Effector memory CD8-positive, alpha-beta T cell (primary cell): ENCODE measurements at places on chromosomes 7 and 10.

DNA sequence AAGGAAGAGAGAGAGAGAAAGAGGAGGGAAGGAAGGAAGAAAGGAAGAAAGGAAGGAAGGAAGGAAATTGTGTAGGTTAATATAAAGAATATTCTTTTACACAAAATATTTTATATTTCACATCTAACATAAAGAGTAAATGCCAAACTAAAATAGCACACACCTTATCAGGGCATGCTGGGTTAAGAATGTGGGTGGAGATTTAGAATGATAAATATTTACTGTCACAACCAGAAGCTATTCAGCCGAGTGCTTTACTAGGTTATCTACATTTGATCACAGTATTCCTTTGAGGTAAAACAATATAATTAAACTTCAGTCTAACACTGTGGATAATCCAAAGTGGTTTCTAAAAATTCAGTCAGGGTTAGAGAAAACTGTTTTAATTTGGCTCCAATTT, 103.3 kb downstream of the SEMA3A start:
- no peak for DNase-seq

DNA sequence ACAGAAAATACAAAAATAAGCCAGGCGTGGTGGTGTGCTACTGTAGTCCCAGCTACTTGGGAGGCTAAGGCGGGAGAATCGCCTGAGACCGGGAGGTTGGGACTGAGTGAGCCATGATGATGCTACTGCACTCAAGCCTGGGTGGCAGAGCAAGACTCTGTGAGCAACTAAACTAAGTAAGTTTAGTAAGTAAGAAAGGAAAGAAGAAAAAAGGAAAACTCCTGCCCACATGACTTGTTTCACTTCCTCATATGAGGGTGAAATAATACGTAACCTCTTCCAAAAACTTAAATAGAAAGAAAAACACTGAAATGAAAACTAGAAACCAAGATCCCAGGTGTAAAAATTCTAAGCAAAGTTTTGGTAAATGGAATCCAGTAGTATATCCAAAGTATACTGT, 79.6 kb downstream of the LARP4B start:
- DNase-seq: no peak

DNA sequence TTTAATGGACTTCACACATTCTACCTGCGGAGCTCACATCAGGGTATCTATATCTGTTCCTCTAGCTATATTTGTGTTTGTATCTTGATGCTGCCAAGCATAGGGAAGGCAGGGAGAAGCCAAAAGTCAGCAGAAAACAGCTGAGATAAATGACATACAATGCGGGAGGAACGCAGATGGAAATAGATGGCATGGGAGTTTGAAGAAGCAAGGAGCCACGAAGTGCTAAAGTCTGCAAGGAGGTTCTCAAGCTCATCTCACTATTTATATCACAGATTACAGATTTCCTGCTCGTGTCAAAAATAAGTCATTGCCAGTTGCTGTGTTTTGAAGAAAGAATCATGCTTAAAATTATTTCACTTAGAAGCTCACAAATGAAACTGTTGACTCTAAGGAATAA, 180.5 kb downstream of the DPP6 start:
- no peak for DNase-seq

DNA sequence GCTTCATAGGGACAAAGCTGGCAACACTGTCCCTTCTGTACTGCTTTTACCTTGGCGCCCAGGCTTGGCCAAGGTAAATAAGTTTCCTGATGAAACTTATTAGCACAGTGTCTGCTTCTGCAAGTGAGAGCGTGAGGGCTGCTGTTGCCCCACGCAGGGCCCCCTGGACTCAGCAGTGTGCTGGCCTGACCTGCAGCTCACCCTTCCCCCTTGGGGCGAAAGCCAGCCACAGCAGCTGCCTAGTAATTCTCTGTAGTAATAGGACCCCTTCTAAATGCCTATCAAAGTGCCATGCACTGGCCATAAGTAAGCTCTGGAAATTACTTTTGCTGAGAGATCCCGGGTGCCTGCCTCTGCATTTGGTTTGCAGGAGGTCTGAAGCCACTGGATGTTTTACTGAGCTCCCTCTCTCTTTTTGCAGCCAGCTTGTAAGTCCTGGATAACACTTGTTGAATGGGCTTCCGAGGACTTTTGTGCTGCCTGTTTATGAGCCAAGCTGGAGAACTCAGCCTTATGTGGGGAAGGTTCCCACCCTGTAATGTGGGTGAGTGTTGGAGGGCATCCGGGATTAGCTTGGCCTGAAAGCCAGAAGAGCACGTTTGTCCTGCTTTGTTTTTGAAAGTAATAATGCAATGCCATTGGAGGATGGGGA, 293.9 kb downstream of the C7orf25 start:
- no peak for DNase-seq

GRCh38 chr7:12769444-12769843, 82.0 kb downstream of the ARL4A start:
- DNase-seq: no peak

- no peak for DNase-seq
Measured at GRCh38 chr10:35379226-35380137, 43.2 kb downstream of the CCNY start.

DNA sequence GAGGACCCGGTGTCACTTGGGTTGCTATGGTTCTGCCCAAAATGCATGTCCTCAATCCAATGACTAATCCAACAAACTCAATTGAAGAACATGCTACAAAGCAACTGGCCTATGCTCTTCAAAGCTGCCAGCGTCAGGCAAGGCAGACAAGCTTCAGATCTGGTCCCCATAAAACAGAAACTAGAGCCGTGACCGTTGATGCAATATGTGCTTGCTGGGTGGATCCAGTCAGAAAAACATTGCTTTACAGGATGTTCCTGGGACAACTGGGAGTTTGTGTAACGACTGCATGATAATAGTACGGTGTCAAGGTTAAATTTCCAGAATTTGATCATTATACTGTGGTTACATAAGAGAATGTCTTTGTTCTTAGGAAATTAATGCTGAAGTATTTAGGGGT, 120.7 kb upstream of the CTBP2 start:
- DNase-seq: no peak

DNA sequence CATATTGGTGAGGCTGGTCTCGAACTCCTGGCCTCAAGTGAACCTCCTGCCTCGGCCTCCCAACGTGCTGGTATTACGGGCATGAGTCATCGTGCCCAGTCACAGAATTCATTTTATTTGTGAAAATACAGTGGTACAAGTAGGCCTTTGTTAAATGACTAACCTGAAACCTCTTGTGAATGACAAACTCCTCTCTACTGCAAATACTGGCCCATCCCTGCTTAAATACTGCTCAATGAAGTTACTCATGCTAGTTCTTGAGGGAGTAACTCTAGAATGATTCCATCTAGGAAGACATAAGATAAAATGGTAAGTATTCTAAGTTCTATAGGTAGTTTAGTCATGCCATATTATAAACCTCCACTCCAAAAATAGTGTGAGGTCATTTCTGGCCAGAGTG, 80.7 kb downstream of the UBE2H start:
- no peak for DNase-seq

DNA sequence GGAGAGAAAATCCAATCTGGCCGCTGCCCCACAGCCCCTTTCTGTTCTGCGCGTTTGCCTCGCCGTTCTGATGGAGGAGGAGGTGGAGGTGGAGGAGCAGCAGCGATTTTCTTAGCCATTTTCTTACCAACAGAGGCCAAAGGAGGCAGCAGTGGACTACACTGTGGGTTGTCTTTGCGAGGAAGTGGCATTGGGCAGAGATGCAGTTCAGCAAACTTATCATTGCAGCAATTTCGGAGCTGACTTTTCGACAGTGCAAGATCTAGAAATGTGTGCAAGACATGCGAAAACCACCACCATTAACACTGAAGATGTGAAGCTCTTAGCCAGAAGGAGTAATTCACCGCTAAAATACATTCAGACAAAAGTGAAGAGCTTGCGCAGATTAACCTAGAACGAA, 1.9 kb upstream of the ARL4A start:
- DNase-seq: peak; percentile 21

DNA sequence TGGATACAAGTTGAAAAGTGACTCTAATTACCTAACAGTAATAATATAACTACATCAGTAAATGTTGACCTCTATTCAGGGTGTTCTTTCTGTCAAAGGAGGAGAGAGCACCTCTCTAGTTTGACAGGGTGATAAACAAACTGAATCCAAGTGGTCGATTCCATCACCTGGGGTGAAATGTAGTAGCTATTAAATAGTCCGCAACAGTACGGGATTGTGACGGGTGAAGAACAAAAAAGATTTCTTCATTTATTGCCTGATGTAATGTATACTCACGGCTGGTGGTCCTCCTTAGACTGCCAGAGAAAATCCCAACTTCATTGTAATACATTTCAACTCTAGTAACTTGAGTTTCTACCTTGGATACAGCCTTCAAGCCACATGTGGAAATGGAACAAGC, 292.5 kb upstream of the CELF2 start:
- DNase-seq: no peak

DNA sequence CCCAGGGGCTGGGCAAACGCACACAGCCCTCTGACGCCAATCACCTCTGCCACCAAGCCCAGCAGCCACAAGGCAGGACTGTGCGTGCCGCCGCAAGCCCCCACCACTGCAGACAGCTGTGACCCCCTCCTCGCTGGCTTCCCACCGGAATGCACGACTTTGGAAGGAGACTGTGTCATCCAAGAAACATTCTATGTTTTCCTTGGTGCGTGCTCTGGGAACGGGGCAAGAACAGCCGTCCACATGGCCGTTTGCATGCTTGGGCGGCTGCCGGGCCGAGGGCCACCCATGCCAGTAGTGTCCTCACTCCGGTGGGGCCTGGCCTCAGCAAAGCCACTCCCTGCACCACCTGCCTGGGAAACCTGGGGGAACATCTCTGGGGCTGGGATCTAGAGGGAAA, 17.6 kb upstream of the ELN start:
- DNase-seq: no peak

GRCh38 chr7:1985042-1985441, 247.7 kb downstream of the MAD1L1 start:
- DNase-seq: no peak

DNA sequence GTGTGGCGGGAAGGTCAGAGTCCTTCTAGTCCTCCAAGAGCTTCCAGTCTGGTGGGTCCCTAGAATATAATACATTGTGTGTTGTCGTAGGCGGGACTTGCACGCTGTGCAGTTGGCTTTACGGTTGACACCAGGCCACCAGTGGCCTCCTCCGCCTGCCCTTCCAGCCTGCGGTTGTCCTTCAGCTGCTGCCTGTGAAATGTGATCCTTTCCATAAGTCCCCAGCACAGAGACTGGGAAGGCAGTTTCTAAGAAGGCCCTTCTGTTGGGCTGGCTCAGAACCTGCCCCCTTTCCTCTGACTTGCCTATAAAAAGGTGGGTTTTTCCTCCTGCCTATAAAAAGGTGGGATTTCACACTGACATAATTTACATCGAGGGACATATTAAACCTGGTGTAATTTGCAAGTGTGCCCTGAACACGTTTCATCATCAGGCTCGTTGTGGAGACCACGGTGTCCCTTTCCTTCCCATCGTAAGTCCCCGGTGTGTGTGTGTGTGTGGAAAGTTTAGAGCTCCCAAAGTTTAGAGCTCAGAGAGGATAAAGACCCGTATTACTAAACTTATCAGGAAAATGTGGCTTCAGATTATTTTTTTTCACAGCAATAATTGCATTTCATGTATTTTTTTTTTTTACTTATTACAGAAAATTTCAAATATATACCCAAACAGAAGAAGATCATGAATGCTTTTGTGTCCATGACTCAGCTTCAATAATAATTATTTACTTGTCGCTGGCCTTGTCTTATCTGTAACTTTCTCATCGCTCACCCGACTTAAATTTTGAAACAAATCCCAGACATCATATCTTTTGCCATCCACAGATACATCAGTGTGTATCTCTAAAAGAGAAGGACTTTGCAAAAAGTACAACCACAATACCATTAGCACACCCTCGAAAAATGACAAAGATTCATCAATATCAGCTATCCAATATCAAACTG, 45.1 kb downstream of the CUX1 start:
- no peak for DNase-seq

- DNase-seq: no peak
Measured at GRCh38 chr7:27678617-27679260, 16.1 kb upstream of the HIBADH start.

- DNase-seq: no peak
Measured at GRCh38 chr10:63462442-63462841, 3.3 kb downstream of the JMJD1C start.

- no peak for DNase-seq
Measured at GRCh38 chr10:21432266-21432665, 93.2 kb downstream of the SKIDA1 start.

DNA sequence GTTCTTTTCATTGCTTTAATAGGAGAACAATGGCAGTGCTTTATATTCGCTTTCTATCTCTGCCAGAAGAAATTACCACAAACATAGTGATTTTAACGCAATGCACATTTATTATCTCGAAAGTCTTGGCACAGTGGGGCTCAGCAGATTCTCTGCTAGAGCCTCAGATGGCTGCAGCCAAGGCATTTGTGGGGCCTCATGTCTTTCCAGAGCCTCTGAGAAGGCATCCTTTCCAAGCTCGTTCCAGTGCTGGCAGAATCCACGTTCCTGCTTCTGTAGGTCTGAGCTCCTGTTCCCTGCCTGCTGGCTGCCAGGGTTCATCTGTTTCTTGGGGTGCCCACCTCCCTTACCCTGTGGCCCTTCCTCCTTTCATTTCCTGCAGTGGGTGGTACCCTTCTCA, 60.2 kb downstream of the LRRC18 start:
- DNase-seq: no peak

DNA sequence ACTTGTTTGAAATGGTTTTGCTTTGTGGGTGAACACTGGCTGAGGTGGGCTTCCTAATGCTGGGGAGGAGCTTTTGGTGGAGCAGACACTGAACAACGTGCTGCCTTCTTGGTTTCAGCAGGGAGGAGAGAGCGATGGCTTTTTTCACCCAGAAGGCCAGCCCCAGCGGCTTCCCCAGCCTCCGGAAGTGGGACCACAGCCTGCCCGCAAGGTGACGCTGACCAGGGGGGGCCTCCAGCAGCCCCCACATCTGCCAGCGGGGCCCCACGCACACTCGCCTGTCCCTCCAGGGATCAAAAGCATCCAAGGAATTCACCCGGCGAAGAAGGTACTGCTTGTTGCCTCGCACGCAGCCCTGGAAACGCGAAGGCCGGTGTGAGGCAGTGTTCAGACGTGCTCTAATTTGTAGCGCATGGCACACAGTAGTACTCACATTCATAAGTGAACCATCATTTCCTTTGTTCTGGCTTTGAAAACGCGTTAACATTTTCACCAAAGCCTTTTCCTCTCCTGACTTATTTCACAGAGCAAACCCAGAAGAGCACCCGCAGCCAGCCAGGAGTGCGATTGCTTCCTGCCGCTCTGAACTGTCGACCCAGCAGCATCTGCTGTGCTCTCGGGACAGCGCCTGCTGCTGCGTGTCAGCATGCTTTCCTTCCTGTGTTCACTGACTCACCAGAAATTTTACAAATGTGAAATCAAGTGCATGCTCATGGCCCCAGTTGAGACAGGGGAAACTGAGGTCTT, 48.4 kb downstream of the SHH start:
- DNase-seq: peak; percentile 31
